ENCODE measurements at places on chromosomes 5 and 9.
A peak's percentile ranks its signal among the peaks of the same experiment; 100 is the strongest.

GRCh38 chr5:125286271-125286670 is 539.8 kb upstream of the ZNF608 start:
- DNase-seq, result no peak

- DNase-seq, result no peak
Observed at GRCh38 chr5:173450188-173450587, 122.0 kb upstream of the STC2 start.

DNA sequence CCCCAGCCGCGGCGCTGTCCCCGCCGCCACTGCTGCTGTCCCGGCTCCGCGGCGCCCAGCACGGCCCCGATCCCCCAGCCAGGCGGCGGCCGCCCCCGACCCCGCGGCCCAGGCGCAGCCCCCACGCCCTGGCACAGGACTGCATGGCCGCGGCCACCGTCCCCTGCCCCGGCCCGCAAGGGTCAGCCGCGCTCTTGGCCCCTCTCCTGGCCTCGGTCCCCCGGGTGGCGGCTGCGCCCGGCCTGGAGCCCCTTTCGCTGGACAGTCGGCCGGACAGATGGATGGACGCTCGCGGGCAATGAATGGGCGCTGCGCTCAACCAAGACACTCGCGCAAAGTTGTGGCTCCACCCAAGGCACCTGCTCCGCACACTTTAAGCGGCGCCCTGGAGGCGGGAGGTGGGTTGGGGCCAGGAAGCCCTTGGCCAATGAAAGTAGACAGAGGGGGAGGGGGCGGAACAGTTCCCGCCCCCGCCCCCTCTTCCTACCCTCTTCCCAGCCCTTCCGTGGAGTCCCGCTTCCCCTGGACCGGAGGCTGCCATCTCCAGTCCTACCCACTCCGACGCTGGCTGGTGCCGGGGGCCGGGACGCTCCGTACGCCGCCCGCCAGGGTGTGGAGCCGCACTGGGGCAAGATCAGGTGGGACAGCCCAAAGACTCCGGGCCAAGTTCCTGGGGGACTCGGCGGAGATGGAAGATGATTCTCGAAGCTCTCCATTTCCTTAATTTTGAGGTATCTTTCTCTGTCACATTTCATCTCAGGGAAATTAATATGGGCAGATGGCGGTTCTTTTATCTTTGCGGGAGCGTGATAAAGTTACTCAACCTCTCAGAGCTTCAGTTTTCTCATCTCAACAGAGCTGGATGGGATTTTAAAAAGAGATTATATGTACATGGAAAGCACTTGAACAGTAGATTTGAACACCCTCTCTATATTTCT is at the start of gene GLDC:
TSS of gene GLDC (minus strand) at position 375 of the 938 bp plus-strand sequence. CDS start at position 145, 230 bp downstream.
- no peak for DNase-seq

- no peak for DNase-seq
Observed at GRCh38 chr5:115649541-115649940, 23.7 kb upstream of the TMED7 start.

GRCh38 chr5:173341961-173342430 is 13.8 kb upstream of the STC2 start:
- DNase-seq, result peak; percentile 80

- no peak for DNase-seq
Observed at GRCh38 chr5:62042007-62042406, 264.0 kb upstream of the KIF2A start.

- DNase-seq, result no peak
Observed at GRCh38 chr9:130243015-130243881, 22.3 kb upstream of the HMCN2 start.

- DNase-seq, result no peak
Observed at GRCh38 chr5:67206929-67207328, 10.3 kb upstream of the CD180 start.

GRCh38 chr5:76715486-76715735 is 515 bp upstream of the F2R start:
- no peak for DNase-seq

DNA sequence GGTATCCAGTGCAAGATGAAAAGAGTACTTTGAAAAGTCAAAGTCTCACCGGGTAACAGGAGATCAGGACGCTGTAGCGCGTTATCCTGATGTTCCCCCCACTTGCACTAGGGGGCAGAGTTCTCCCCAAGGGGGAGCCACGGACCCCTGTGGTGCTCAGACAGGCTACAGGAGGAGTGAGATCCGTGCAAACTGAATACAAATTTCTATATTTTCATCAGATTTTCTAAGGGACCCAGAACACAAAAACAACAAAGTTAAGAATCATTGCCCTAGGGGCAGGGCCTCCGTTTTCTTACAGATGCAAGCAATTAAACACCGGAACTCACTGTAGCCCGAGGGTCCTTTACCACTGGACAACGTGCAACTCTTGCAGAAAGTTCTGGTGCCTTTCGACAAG is 2.0 kb downstream of the MYO10 start:
- DNase-seq, result peak; percentile 37

DNA sequence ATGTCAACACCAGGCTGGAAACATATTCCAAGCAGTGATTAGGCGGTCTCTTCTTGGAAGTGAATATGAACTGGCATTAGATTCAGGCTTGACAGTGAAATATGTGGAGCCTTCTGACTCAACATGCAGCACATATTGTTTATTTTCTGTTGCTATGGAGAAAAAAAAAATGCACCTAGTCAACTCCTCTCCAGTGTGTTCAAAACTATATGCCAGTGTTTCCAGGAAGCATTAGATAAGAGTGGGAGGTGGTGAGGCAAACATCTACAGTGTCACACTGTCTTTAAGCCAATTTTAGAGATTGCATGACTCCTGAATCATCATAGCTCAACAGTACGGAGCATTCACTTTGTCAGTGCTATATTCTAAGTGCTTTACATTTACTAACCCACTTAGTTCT is 117.9 kb downstream of the HCN1 start:
- DNase-seq, result no peak

DNA sequence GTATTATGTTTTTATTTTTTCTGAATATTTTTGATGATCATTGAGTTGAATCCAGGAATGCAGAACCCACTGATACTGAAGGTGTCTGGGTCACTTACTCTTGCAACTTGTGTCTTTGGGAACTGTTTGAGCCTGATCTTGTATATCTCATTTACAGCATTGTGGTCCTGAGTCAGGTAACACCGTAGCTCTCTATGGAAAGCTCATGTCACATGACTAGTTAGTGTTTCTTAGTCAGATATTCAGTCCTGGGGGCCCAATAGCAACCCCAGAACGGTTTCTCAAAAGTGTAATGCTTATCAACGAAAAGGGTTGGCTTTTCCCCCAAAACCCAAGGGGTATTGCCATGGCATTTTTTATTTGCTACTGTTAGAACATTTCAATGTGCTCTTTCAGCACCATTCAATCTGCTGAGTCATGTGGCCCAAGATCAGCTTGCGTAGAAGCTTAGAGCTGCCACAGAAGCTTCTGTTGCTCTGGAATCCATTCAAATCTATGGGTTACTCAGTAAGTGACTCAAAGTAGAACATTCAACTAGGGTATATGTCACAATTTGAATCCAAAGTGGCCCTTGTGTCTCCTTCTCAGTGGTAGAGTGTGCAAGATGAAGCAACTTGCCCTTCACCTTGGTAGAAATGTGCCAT is 12.1 kb upstream of the PTAR1 start:
- peak; percentile 66 for DNase-seq

- DNase-seq, result no peak
Observed at GRCh38 chr5:168995024-168995423, 305.9 kb downstream of the SLIT3 start.

- no peak for DNase-seq
Observed at GRCh38 chr5:151504006-151504405, 56.6 kb downstream of the SLC36A1 start.

DNA sequence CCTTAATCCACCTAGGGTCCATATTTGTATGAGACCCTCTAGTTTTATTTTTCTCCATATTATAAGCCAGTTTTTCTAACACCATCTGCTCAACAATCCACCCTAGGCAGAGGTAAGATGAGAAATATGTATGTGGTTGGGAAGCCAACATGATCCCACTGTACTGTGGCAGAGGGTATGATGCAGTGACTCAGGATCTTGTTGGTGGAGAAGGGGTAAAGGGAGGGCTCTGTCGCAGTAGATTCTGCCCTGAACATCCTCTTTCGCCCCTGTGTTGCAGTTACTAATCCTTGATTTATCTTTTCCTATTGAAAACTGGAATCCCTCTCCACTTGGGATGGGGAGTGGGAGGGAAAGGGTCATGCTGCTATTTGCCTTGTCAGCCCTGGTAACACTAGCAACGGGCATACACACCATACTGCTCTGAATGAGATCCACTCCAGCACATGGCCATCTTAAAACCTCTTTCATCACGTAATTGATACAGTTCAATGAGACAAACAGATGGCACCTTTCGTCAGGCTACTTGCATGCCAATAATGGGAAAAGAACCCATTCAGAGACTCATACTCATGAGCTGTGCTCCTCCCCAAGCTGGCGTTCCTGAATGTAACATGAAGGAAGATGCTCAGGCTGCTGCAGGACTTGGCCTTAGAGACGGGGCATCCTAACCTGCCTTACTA is 63.0 kb downstream of the ADAMTS12 start:
- DNase-seq, result no peak

DNA sequence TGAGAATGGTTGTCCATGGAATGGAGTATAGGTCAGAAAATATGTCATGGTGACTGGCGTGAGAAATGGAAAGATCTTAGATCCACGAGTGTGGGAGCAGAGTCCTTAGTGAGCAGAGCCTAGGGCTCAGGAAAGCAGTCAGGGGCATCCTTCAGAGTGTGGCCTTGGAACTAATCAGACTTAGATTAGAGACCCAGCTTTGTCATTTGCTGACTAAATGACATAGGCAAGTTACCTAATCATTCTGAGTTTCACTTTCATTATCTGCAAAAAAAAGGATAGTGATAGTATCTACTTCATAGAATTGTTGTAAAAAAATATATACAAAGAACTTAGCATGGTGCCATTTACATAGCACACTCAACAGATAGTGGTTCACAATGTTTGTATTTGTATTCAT is 24.3 kb upstream of the SLIT3 start:
- DNase-seq, result no peak

DNA sequence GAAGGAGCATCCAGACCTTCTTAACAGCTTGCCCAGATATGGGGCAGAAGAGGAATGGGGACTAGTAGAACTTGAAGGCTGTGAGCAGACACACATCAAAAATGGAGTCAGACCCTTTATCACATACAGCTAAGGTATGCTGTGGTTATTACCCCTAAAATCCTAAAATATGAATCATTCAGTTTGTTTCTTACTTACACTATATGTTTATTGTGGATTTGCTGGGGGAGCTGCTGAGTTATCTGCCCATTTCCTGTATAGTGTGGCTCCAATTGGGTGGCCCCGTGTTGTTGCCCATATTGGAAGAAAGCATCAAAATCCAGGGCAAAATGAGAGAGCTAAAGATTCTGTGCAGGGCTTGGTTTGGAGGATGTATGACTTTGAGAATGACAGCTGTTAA is 56.9 kb downstream of the AP3S1 start:
- DNase-seq, result no peak

GRCh38 chr9:91768507-91768906 is 181.5 kb downstream of the ROR2 start:
- no peak for DNase-seq

DNA sequence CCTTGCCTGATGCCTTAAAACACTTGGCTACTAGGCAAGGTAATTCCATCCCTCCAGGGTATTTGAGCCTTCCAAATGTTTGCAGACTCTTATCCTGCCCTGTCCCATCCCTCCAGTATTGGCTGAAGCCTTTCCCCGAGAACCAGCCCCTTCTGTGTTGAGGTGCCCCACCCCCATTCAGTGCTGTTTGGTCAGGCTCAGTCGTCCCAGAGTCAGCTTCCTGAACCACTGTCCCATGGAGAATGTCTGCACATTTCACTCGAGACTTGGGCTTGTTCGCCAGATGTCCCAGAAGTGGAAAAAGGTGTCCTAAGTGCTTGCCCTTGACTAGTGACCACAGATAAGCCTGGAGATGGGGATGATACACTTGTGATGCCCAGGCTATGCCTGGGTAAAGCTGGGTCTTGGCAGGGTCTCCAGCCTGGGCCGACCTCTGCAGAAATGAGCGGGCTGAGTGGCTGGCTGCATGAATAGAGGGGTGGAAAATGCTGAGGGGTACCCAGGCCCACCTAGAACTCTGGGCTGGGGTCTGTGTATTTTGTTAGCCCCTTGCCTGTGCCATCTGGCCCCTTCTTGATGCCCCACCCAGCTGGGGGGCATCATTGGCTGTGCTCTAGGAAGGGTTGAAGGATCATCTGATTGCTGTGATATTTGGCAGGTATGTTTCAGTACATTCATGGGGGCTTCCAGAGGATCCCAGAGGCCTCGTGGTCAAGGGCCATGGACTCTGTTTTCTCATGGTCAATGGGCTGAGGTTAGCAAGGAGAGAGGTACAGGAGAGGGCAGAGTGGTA is 178.4 kb downstream of the MACROH2A1 start:
- DNase-seq, result no peak

DNA sequence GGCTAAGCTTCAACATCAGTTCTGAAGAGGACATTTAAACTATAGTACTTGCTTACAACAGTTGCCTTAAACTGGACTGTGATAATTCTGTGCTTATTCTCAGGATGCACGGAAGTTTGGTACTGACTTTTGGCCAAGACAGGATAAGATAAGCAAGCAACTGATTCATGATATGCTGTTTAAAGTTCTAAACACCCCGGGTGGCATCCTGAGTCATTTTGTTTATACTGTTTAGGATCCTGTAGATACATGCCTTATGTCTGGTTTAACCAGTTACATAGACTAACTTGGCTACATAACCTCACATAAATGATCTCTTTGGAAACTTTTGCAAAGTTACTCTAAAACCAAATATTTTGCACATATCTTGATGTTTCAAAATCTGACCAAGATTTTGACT is 95.9 kb downstream of the CDH9 start:
- no peak for DNase-seq

- DNase-seq, result peak; percentile 41
Observed at GRCh38 chr9:72856972-72857623, 95.8 kb downstream of the ALDH1A1 start.

DNA sequence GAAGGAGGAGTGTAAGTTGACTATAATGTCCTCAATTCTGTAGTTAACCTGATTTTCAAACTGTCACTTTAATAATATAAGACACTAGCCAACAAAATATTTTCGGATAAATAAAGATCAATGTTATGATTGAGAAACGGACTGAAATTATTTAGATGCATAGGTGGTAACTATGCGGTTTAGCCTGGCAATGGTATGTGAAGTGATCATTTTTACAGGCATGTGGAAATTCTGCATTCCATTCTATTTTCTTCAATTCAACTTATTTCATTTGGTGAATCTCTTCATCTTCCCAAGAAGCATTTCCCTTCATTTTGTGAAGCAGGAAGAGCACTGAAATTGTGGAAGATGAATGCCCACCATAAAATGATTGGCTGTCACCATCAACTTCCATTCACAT is 1457.5 kb upstream of the CDH9 start:
- no peak for DNase-seq

- DNase-seq, result no peak
Observed at GRCh38 chr5:95913663-95914062, 48.0 kb downstream of the ELL2 start.

GRCh38 chr5:43363445-43364152 is 48.6 kb downstream of the CCL28 start:
- DNase-seq, result no peak
